ENCODE measurements at places on chromosomes 12 and 14.

- no peak for DNase-seq
These were observed 133.5 kb downstream of the FOXN3 start for GRCh38 chr14:89283327-89284060.

- peak; percentile 95 for DNase-seq
These were observed 19.6 kb downstream of the MLXIP start for GRCh38 chr12:122097927-122098756.

DNA sequence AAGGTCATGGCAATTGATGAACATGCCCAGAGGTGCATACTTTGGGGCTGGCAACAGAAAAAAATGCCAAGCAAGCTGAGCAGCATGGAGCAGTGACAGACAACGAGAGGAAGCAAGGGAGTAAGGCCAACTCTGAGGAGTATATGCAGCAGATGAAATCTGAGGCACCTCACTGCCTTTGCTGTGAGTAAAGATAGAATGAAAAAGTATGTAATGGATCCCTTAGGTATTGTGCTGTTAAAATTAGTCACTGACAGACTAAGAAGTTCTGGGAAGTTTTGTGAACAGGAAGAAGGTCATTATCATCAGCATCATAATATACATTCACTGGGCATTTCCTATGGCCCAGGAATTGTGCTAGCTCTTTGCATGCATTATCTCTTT is 269.9 kb downstream of the DUSP6 start:
- DNase-seq, result no peak

GRCh38 chr14:20820063-20820904 is 17.6 kb upstream of the RNASE1 start:
- peak; percentile 79 for DNase-seq

DNA sequence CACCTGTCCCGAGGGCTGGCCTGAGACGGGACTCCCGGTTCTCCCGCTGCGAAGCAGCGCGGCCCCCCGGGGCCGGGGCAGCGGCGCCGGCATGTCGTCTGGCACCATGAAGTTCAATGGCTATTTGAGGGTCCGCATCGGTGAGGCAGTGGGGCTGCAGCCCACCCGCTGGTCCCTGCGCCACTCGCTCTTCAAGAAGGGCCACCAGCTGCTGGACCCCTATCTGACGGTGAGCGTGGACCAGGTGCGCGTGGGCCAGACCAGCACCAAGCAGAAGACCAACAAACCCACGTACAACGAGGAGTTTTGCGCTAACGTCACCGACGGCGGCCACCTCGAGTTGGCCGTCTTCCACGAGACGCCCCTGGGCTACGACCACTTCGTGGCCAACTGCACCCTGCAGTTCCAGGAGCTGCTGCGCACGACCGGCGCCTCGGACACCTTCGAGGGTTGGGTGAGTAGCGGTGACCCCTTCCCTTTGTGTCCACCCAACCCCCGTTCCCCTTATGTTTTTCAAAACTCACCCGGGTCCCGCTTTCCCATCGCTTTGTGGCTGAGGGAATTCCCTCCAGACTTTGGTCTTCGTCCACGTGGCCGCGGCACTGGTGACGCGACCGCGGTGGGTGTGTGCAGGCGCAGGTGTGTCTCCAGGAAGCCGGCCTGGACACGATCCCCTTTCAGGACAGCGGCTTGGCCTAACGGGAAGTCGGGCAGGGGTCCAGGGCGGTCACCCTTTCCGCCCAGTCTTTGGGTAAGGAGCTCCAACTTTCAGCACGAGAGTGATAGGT is 826 bp downstream of the PRKCH start:
- peak; percentile 10 for DNase-seq

GRCh38 chr14:31949709-31950108 is 127.4 kb upstream of the ARHGAP5 start:
- peak; percentile 30 for DNase-seq

All from erythroblast (primary cell).